ENCODE measurements at places on chromosomes 7 and 10.

- no peak for DNase-seq
Measured at GRCh38 chr10:100158044-100158805, 27.6 kb downstream of the ERLIN1 start.

DNA sequence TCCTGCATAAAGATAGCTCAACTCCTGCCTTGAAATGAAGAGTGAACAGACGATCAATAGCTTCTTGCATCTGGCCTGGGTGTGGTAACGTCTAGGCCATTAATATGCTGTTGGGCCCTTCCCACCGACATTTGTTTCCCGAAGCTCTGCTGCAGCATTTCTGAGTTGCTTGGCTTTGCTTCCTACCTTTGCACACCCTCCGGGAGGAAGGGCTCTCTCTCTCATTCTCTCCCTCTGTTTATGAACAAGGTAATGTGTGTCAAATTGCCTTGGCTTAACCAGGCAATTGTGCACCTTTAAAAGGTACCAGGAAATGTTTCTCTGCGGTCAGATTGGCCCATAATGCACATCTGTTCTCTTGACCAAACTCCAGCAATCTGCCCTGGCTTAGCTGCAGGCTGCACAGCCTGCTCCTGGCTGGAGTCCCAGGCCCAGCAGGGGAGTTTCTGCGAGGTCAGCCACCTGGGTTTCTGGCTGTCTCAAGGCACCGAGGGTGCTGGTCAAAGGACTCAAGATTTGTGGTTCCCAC, 223.7 kb downstream of the SNX10 start:
- DNase-seq, result peak; percentile 61

- DNase-seq, result peak; percentile 86
Measured at GRCh38 chr10:11881477-11882417, 58.6 kb downstream of the PROSER2 start.

DNA sequence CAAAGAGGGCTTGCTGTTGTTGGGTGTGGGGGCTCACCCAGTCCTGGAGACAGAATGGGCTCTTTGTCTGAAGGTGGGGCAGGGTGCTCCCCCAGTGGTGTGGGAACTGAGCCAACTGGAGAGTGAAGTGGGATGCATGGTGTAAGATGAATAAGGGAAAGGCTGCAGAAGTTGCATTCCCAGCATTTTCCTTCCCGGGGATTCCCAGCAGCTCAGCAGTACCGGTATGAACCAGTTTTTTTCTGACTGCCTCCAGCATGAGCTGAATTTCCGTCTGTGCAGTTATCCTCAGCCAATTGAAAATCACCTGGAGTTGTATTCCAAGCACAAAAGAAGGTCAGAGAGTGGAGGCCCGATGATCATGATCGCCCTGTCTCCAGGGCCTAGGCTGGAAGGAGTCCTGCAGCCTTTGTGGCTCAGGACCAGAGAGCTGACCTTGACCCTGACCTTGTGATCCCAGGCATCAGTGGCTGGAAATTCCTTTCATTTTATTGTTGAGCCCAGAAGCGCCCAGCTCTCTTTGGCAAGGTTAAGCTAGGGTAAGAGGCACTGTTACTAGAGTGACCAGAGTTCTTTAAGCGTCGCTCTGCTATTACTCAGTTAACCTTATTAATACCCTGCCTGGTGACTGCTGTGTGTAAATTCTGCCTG, 33.4 kb downstream of the OGDH start:
- DNase-seq, result peak; percentile 98

GRCh38 chr7:17044861-17045260, 163.1 kb upstream of the AGR3 start:
- no peak for DNase-seq

- no peak for DNase-seq
Measured at GRCh38 chr7:115068220-115068619, 146.3 kb downstream of the MDFIC start.

DNA sequence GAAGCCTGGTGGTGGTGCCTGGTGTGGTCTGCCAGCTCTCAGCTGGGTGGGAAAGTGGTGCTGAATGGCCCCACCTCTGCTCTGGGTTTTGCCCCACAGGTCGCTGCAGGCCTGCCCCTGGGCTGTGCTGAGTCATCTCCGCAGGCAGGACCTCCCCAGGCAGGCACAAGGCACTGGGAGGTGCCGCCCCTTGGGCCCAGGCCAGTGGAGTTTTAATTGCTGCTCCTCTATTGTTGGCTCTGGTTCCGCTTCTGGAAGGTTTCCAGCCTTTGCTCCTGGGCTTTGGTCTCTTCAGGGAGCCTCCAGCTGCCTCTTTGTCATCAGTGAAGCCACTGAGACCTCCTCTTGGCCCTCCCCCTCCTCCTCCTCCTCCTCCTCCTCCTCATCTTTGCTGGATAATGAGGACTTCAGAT, 180.3 kb upstream of the GRB10 start:
- peak; percentile 80 for DNase-seq

- DNase-seq, result peak; percentile 26
Measured at GRCh38 chr7:105218215-105218614, 170.5 kb downstream of the SRPK2 start.

- no peak for DNase-seq
Measured at GRCh38 chr7:95933618-95934017, 161.3 kb downstream of the DYNC1I1 start.

- DNase-seq, result no peak
Measured at GRCh38 chr10:97494863-97495506, 3.2 kb downstream of the MMS19 start.

DNA sequence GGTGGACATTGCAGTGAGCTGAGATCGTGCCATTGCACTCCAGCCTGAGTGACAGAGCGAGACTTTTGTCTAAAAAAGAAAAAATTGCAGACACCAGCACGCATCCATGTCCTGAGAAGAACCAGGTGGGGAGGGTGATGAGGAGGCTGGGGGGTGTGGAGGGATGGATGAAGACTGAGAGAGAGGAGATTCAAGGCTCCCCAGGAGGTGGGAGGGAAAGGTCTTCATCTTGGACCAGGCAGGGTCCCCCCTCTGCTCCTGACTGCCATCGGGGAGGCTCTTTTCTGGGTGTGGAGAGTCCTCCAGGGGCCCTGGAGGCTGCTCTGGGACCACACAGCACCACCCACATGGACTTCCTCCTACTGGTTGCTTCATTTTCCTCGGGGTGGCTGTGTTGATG, 1.5 kb downstream of the SCART1 start:
- no peak for DNase-seq

GRCh38 chr7:223118-223800, 30.9 kb downstream of the FAM20C start:
- DNase-seq, result no peak

- DNase-seq, result no peak
Measured at GRCh38 chr7:98724591-98724990, 107.5 kb downstream of the NPTX2 start.
